Skin of body (tissue), 3 donors: ENCODE measurements at places on chromosomes 2 and 18.

DNA sequence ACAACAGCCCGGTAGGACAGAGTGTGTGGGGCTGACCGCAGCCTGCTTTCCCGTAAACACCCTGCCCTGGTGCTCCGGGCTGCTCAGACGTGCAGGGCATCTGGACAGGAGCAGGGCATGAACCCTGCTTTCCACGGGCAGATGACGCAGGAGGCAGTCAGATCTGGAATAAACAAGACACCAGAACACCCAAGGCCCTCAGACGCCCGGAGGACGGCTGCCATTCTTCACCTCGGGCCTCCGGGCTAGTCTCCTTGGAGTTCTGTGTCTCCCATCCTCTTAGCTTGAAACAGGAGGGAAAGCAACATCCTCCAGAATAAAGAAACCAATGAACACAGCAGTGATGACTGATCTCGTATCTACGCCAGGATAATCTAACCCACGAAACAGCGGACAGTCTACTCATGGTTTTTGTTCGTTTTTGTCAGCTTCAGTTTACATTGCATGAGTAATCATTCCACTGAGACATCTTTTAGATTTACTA lies 7.3 kb downstream of the PXDN start:
- no peak for DNase-seq

DNA sequence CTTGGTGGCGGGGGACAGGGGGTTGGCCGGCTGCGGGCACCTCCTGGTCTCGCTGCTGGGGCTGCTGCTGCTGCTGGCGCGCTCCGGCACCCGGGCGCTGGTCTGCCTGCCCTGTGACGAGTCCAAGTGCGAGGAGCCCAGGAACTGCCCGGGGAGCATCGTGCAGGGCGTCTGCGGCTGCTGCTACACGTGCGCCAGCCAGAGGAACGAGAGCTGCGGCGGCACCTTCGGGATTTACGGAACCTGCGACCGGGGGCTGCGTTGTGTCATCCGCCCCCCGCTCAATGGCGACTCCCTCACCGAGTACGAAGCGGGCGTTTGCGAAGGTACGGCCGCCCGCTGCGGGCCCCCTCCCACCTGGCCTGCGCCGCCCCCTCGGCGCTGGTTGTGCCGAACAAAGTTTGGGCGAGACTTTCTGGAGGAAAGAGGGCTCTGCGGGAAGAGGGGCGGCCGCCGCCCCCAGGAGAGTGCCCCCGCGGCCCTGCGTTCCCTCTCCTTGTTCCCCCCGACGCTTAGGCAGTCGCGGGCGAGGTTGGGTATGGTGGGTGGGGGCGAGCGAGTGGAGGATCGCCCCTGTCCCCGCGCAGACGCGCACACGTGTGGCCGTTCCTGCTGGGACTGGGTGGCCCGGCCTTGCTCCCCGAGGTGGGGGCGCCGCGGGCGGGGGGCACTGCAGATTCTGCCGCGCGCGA lies 866 bp downstream of the CRIM1 start:
- no peak for DNase-seq

DNA sequence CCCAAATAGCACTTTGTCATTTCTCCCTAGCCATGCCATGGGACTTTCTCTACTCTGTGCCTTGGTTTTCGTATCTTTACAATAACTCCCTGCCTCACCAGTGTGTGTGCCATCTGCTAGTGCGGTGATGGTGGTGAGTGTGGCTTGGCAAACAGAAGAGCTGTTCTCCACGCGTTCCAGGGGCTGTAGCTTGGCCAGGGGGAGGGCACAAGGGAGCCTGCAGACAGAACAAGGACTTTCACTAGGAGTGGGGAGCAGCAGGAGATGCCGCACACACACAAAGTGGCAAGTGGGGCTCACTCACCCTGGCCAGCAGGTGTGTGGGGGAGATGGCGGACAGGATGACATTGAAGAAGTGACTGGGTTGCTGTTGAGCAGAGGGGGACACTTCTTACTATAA lies 196.9 kb downstream of the HAUS1 start:
- no peak for DNase-seq

DNA sequence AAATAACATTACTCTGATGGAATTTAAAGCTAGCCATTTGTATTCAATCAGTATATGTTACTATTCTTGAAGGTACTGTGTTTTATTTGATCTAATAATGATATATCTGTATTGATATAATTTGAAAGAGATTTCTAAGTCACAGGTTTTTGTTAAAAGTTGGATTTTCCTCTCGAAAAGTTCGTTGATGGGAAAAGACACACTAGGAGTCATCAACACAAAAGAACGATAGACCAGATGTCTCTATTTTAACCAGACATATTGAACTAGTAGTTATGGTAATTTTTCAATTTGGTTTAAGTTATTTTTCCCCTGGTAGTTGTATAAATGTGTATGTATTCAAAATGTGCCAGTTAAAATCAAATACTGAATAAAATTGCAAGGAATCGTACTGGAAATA lies 2.5 kb downstream of the ASXL3 start:
- no peak for DNase-seq

GRCh38 chr2:178414266-178415247 lies 36.4 kb downstream of the PRKRA start:
- peak; percentile 80 for DNase-seq

GRCh38 chr2:240949791-240950705 lies 43.9 kb downstream of the CROCC2 start:
- no peak for DNase-seq

- peak; percentile 5 for DNase-seq
These were observed 38.0 kb downstream of the CYP1B1 start for GRCh38 chr2:38037757-38038621.

DNA sequence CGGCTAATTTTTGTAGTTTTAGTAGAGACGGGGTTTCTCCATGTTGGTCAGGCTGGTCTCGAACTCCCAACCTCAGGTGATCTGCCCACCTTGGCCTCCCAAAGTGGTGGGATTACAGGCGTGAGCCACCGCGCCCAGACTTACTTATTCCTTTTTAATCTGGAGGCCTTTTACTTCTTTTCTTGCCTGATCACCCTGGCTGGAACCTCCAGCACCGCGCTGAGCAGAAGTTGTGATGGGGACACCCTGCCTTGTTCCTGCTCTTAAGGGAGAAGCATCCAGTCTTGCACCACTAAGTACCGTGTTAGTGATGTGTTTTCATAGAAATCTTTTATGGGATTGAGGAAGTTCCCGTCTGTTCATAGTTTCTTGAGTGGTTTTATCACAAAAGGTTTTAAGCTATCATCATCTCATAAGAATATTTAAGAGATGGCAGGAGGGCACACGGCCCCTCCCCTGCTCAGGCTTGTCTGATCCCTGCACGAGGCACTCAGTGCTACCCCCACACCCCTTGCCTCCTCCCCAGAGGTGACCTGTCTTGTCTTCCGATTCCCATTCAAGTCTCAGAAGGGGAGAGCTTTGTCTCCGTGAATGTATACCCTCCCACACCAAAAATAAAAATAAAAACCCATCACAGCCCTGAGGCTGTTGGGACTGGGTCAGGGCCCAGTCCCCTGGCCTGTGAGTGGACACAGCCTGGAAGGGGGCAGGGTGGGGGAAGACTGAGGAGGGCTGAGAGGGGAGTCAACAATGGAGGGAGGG lies 65.3 kb upstream of the SMAD7 start:
- no peak for DNase-seq

DNA sequence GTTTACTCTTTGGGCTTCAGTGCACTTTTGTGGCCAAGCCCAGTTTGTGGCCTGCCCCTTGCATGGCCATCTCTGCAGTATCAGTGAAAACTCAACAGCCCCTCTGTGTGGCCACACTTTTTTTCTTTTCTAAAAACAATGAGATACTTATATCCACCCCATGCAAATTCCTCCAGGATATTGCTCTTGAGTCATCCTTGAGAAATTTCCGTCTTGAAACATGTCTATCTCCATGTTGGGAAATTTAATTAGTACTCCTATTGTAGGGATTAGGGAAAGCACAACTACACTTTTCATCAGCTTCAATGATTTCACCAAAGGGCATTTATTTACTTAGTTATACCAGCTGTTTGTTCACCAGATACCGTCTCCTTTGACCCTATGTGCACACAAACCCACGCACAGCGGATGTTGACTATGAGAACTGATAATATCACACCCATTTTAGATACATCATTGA lies 993.1 kb downstream of the TSN start:
- DNase-seq: peak; percentile 18

DNA sequence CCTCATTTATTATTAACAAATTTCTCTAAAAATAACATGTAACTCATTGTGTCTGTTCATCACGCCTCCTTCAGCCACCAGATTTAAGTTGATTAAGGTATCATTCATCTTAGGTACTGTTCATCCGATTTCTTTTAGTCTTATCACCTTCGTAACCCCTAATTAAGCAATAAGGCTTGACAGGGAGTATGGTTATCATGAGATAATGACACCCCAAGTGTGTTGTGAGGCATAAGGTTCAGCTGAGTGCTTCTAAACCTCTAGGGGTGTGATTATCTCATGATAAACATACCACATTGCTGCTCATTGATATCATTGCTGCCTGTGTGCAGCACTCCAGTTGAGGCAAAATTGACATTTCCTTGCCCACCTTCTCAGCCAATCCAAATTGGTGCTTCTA lies 158.9 kb upstream of the BOD1L2 start:
- DNase-seq: no peak

GRCh38 chr2:185668710-185669109 lies 69.9 kb upstream of the FSIP2 start:
- DNase-seq: no peak

- DNase-seq: peak; percentile 56
These were observed 83.5 kb downstream of the MYL12B start for GRCh38 chr18:3345452-3345851.

GRCh38 chr2:232836934-232837333 lies 33.1 kb upstream of the SNORC start:
- DNase-seq: no peak

DNA sequence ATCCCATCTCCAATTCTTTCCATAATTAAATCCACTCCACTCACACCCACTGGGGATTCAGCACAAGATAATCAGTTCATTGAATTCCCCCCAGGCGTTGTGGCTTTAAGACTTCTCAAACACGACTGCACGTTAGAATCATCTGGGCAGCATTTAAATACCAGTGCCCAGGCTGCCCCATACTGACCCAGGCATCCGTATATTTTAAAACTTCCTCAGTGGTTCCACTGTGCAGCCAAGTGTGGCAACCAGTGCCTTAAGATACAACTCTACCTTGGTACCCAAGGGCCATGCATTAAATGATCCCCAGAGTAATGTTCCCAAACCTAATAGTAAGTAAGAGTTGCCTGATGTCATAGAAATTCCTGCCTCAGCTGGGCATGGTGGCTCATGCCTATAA lies 54.3 kb upstream of the BZW1 start:
- no peak for DNase-seq

DNA sequence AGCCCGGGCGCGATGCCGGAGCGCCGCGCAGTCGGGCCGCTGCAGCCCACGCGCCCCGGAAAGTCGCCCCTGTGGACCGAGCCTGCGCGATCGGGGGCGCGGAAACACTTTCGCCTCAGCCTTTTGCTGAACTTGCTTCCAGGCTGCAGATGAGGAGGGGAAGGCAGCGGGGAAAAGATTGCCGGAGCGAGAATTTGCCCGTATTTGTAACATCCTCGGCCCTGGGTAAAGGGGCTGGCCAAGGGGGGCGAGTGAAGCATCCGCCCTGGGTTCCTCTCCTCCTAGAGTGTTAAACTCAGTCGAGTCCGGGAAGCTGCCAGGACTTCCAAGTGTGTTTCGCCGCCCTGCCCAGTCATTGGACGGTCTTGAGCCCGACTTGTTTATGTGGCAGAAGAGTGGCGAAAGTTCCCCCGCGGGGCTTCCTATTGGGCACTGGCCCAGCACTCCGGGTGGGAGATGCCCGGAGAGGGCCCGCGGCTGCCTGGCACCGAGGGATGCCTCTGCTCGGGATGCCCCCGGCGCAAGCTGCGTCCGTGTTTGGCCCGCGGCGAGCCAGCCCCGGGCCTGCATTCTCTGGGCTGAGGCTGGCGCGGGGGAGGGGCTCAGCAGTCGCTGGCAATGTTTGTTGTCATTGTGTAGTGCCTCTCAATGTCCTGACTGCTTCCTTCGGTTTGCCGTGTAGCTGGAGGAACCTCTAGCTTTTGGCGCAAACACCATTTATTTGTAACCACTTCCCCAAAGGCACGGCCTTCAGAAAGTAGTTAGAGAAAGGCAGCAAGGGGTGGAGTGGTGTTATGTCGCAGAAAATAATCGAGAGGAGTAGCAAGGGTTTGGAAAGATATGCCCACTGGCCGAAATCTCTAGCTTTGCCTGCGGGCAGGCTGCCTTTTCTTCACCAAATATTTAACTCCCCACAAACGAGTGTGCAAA lies 1.1 kb downstream of the CYBRD1 start:
- DNase-seq: peak; percentile 75
